Left kidney (tissue), 8 donors: ENCODE measurements at places on chromosomes 16 and 17. TPM values are rescaled to one million over a fixed set of nuclear protein-coding genes. Genes with fewer than 3 reads are reported as not detected.

Gene SOX8
- 2.9 TPM for polyA plus RNA-seq

Gene PPY
- 0.45 TPM for polyA plus RNA-seq

Gene WNT3
- 1.7 TPM for polyA plus RNA-seq

Gene LASP1
- polyA plus RNA-seq = 135 TPM

Gene MED31
- 24.8 TPM for polyA plus RNA-seq

Gene NPW
- 3.8 TPM for polyA plus RNA-seq

Gene NLGN2
- 28.1 TPM for polyA plus RNA-seq

Gene DHRS7C
- not detected for polyA plus RNA-seq

Gene KRT24
- polyA plus RNA-seq = not detected

Gene EVI2B
- polyA plus RNA-seq = 2.0 TPM

Gene SLC5A10
- 0.58 TPM for polyA plus RNA-seq
